ENCODE measurements at places on chromosomes 2 and 18.

DNA sequence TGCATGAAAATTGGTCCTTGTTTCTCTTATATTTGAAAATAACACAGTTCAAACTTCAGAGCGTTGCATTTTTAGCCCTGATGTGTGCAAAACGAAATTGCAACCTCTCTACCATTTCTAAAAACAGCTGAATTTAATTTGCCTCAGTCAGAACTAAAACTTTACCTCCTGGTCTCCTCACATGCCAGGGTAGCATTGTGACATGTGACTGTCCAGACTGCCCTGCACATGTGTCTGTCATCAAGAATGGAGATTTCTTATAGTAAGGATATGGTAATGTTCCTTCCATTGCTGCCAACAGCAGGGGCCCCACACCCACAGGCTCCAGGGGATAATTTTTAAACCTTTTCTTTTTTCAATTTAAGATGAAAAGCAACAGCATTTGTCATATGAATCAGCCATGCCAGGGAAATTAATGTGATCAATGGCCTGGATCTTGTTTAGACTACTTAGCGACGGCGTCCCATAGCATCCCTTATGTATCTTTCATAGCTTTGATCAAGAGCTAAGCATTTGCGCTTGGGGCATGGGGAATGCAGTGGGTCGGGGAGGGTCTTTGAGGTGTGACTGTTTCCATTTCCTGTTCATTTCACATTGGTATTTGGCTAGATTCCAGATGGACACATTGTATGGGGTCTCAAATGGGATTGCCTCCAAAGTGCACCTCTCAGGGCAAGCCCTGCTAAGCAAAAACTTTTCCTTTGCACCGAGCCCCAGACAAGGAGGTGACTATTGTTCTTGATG is 92.4 kb upstream of the RASGRP3 start:
- DNase-seq: no peak

DNA sequence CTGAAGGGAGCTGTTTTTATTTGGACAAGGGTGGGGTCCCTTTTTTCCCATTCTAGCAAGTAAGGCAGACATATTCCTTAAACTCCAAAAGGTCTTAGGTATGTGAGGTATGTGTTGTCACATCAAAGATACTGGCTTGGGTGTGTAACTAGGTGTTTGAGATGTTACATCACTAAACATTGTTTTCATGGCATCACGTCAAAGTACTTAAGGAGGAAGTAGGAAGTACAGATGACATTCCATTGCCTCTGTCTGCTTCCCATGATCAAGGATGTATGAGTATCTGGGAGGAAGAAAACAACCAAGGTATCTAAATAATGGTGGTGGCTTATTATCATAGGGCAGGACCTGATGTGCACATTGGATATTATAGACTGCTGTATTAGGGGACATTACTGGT is 39.3 kb downstream of the CD302 start:
- DNase-seq: no peak

DNA sequence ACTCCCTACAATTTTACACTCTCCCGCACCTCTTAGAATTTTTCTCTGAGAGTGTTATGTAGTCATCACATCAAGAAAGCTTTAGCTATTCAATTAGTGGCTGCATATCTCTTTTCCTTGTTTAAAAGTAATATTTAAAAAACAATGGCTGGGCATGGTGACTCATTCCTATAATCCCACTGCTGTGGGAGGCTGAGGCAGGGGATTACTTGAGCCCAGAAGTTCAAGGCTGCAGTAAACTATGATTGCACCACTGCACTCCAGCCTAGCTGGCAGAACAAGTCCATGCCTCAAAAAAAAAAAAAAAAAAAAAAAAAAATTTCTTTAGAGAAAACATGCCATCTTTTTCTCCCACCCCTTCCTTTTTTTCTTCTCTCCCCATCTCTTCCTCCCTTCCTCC is 44.3 kb downstream of the AQP4 start:
- no peak for DNase-seq

DNA sequence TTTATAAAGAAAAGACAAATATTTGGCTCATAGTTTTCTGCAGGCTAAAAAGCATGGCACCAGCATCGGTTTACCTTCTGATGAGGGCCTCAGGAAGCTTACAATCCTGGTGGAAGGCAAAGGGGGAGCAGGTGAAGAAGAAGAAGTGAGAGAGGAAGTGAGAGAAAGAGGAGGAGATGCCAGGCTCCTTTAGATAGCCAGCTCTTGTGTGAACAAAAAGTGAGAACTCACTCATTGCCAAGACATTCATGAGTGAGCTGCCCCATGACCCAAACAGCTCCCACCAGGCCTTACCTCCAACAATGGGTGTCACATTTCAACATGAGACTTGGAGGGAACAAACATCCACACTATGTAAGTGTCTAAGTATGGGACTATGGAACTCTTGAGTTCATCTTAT is 14.3 kb downstream of the CCDC150 start:
- no peak for DNase-seq

GRCh38 chr18:32393407-32393806 is 77.3 kb downstream of the GAREM1 start:
- DNase-seq: no peak

GRCh38 chr2:181459621-181460021 is 2.4 kb downstream of the ITGA4 start:
- DNase-seq: no peak

GRCh38 chr2:144449028-144449406 is 70.9 kb downstream of the ZEB2 start:
- no peak for DNase-seq

DNA sequence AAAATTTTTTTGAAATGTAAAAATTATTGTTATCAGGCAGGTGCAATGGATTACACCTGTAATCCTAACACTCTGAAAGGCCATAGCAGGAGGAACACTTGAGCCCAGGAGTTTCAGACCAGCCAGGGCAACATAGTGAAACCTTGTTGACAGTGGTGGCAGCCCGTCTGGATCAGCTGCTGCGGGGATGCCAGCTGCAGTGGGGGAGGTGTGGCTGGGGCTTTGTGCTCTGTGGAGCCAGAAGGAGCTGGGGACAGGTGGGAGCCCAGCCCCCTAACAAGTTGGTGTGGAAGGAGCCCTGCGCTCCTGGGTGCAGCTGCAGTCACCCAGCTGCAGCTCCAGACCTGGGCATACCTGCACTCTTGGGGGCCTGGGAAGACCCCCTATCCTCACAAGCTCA is 182.4 kb upstream of the MC4R start:
- no peak for DNase-seq

- DNase-seq: no peak
Measured at GRCh38 chr2:195602687-195603086, 54.3 kb upstream of the SLC39A10 start.

DNA sequence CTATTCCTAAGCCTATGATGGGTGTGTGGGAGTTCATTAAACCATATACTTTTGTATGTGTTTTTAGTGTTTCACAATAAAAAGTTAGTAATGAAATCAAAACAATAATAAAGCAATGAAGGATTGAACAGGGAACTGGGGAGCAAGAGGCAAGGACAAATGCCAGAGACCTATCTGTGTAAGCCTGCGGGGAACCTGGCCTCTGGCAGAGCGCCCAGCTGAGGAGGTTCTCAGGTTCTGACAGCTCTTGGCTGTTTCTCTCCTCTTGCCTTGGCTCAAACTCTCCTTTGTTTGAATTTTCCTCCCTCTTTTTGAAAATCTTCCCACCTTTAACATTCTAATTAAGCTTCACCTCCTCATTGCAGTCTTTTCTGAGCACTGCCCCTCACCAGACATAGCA is 200.0 kb upstream of the NCKAP5 start:
- DNase-seq: no peak

- no peak for DNase-seq
Measured at GRCh38 chr2:109123586-109124201, 5.3 kb upstream of the SH3RF3 start.

GRCh38 chr18:13390711-13391110 is 172.2 kb downstream of the LDLRAD4 start:
- no peak for DNase-seq

- DNase-seq: no peak
Measured at GRCh38 chr2:139271149-139271548, 491.0 kb upstream of the NXPH2 start.

DNA sequence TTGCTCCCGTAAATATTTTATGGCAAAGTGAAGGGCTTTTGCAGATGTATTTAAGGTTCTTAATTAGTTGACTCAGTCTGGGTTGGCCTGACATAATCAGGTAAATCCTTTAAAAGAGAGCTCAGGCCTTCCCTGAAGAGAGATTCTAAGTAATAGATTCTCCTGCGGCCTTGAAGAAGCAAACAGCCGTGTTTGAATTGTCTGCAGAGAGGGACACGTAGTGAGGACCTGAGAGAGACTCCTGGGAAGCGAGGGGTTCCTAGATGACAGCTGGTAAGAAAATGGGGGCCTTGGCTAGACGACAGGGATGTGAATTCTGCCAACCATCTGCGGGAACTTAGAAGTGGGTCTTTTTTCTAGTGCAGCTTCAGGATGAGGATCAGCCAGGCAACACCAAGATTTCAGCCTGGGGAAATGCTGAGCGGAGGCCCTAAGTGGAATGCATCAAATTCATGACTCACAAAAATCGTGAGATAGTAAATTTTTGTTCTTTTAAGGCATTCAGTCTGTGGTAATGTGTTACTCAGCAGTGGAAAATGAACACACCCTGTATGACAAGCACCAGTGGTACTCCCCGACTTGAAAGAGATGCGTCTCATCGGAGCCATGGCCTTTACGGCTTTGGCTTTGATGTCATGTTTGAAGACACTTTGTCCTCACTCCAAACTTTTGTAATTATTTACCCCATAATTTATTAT is 62.1 kb upstream of the SMIM21 start:
- DNase-seq: no peak

GRCh38 chr2:80438686-80439085 is 134.1 kb upstream of the LRRTM1 start:
- DNase-seq: no peak

GRCh38 chr2:14126846-14127245 is 505.7 kb upstream of the LRATD1 start:
- no peak for DNase-seq

- DNase-seq: no peak
Measured at GRCh38 chr2:150286730-150287362, 200.6 kb downstream of the RND3 start.

DNA sequence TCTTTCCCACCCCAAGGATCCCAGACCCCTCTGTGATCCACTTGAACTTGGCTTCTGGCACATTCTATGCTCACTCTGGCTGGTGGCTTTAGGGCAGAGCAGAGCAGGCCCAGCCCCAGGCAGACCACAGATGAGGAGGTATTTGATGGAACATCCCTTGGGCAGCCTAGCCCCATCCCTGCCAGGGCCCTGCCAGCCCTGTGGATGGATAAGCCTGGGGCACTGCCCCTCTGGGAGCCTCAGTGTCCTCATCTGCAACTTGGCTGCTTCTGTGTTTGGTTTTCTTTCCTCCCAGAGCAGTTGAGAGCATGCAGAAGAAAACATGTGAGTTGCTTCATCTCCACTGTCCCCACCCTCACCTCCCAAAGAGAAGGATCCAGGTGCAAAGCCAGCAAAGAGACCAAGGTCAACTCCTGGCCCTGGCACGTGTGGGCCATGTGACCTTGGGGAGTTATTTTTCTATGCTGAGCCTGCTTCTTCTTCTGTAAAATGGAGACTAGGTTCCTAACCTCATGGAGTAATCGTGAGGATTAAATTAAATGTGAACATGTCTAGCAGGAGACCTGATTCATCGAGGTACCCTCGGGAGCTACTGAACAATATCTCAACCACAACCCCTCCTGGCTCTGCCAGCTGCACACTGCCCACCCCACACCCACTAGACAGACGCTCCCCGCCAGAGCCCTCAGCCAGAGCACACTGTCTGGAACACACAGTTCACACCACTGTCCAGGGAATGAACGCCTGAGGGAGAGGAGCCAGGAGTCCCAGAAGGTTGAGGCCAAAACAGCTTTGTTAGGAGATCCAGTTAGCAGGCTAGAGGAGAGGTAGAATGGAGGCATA is 14.6 kb upstream of the TNS1 start:
- no peak for DNase-seq

DNA sequence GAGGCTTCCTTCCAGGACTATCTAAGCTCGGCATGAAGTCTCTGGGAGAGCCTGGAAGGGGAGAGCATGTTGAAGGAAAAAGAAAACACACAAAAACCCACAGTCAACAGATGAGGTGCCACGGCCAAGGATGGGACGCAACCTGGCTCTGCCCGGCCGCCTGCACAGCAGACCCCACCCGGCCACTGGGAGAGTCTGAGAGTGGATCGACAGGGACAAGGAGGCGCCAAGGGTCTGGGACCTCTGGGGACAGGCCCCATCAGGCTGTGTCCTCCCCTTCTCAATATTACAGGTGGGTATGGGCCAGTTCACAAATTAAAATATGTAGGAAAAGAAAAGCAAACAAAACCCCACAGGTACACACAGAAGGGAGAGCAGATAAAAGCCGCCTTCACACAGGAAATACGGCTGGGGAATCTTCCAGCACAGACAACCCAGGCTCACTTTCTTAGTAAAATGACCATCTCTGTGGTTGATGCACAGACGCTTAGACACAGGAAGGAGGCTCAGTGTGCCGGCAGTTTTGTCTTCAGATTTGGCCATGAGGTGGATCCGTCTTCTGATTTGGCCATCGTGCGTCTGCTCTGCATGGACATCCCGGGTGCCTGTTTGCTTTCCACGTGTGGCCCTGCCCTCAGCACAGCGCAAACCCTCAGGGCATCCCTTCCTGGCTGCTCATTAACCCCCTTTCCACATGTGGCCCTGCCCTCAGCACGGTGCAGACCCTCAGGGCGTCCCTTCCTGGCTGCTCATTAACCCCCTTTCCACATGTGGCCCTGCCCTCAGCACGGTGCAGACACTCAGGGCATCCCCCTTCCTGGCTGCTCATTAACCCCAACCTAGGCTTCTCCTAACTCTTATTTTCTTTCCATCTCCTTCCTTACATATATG is 138.4 kb downstream of the EIPR1 start:
- DNase-seq: no peak

GRCh38 chr18:11651899-11652298 is 37.2 kb upstream of the GNAL start:
- DNase-seq: no peak

- DNase-seq: no peak
Measured at GRCh38 chr2:217729421-217730053, 273.3 kb downstream of the TNS1 start.

GRCh38 chr18:32549248-32550110 is 78.8 kb upstream of the GAREM1 start:
- peak; percentile 87 for DNase-seq

- DNase-seq: no peak
Measured at GRCh38 chr2:178806543-178806942, 680 bp downstream of the TTN start.
